ENCODE measurements at places on chromosomes 2 and 18.

GRCh38 chr2:122388208-122388607 is 632.8 kb downstream of the TSN start:
- DNase-seq, result no peak

DNA sequence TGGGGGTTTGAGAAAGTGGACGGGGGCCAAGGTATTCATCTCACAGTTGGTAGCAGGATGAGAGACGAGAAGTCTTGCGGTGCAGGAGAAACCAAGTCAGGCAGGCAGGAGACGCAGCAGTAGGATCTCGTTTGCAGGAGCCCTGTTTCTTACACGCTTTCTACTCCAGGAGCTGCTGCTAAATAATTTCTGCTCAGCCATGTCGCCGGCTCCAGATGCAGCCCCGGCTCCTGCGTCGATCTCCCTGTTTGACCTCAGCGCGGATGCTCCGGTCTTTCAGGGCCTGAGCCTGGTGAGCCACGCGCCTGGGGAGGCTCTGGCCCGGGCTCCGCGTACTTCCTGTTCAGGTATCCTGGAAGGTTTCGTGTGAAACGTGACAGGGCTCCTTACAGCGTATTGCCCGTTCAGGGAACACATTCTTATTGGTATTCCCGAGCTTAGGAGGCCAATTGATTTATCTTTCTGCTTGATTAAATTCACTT is 494 bp downstream of the ANKZF1 start:
- DNase-seq, result no peak

DNA sequence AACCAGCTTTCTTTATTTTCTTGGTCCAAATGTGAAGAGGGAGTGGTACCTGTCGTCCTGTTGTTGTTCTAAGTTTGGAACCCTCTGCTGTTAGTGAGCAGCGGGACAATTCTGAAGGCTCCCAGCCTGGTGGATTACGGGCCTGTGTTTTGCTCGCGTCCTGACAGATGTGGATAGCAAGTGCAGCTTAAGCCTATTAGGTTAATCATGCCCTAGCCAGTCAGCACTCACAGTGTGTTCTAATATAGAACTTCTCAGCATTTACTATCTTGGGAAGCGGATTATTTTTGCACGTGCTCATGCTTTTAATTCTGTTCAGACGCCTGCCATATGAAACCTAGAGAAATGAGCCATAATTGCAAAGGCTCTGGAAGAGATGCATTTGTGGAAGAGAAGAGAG is at the start of gene PCARE:
Gene PCARE (minus strand): TSS at position 113 of the 400 bp plus-strand sequence. CDS start 262 bp downstream, outside the sequence.
- DNase-seq, result no peak

GRCh38 chr2:219517954-219518778 is 3.9 kb downstream of the ASIC4 start:
- no peak for DNase-seq

DNA sequence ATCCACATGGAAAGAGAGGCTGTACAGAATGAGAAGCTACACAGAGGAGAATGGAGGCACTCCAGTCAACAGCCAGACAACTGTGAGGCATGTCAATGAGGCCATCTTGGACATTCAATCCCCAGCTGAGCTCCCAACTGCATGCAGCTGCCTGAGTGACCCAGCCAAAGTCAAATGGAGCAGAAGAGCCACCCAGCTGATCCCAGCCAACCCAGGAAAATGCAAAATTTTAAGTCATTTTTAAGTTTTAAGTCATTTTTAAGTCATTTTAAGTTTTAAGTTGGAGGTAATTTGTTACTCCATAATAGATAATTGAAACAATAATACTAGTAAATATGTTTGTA is 63.6 kb downstream of the RBMS1 start:
- no peak for DNase-seq

DNA sequence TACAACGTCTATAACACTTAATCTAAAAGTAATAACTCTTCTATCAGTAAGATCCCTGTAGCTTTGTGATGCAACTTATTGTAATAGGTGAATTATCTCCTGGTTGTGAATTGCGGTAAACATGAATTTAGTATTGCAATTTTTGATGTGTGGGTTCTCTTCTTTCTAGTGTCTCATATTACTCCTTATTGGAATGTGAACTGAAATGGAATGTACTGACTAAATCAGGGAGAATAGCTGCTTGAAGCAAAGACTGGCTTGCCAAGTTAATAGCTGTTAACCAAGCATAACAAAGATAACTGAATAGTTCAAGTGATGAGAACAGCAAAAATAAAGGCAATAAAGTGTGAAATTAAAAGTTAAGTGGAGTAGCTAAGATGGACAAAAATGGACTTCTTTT is 60.5 kb upstream of the TFPI start:
- DNase-seq, result no peak

GRCh38 chr2:181255651-181256050 is 201.5 kb upstream of the ITGA4 start:
- DNase-seq, result no peak

DNA sequence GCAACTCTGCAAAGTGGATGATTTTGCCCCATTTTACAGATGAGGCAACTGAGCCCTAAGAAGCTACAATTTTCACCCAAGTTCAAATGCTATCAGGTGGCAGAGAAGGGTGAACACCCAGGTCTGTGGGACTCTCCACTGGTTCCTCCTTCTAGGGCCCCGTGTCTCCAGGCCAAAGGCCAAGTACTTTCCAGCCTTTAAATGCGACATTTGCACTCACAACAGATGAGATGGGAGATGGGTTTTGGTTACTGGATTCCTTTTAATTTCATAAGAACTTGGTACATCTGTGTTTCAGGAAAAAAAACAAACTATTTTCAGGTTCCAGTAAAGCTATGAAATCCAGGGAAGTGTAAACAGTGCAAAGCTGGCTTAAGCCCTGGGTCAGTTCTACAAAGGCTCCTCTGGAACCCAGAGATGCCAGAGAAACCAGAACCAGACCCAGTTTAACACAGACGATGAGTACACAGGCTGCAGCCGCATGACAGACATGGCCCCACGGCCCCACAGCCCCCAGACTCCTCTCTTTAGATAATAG is 361.7 kb downstream of the ANAPC1 start:
- DNase-seq, result peak; percentile 73

- no peak for DNase-seq
These were observed 6.7 kb upstream of the ADCY3 start for GRCh38 chr2:24926602-24927252.

DNA sequence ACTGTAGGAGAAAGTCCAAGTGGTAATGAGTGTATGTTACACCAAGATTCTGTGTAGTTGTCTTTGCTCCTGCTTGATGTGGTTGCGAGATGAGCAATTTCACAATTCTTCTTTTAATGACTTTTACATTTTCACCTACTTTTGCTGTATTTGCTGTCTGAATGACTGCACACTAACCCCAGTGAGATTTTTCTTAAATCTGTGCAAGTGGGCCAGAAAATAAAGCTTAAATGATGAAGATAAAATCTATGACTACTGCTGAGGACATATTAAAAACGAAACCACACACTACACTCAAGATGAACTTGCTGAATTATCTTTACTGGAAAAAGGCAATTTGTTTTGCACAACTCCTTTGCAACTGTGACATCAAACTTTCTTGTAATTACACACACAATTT is 4.1 kb downstream of the LDAH start:
- DNase-seq, result no peak

- DNase-seq, result no peak
These were observed 37.2 kb upstream of the SLC35G4 start for GRCh38 chr18:11572201-11572600.

- DNase-seq, result no peak
These were observed 88.0 kb downstream of the AQP4 start for GRCh38 chr18:26777351-26778053.

GRCh38 chr2:161980976-161981375 is 93.0 kb downstream of the DPP4 start:
- DNase-seq, result no peak

- no peak for DNase-seq
These were observed 217.0 kb upstream of the UBE2E3 start for GRCh38 chr2:180763263-180763989.

GRCh38 chr2:182650704-182651103 is 65.4 kb upstream of the DNAJC10 start:
- DNase-seq, result peak; percentile 67

DNA sequence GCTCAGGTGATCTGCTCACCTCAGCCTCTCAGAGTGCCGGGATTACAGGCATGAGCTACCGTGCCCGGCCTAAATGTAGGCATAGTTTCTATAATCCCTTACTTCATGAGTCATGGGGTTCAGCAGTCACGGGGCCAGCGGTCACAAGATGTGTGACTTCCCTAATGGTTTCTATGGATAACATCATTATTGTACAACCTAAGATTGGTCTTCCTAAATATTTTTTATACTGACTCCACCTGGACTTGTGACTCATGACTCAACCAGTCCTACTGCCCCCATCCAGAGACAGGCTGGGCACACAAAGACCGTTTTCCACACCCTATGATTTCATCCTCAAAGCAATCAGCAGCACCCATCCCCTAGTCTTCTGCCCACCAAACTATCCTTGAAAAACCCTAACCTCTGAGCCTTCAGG is 15.9 kb downstream of the FAM210A start:
- DNase-seq, result no peak

DNA sequence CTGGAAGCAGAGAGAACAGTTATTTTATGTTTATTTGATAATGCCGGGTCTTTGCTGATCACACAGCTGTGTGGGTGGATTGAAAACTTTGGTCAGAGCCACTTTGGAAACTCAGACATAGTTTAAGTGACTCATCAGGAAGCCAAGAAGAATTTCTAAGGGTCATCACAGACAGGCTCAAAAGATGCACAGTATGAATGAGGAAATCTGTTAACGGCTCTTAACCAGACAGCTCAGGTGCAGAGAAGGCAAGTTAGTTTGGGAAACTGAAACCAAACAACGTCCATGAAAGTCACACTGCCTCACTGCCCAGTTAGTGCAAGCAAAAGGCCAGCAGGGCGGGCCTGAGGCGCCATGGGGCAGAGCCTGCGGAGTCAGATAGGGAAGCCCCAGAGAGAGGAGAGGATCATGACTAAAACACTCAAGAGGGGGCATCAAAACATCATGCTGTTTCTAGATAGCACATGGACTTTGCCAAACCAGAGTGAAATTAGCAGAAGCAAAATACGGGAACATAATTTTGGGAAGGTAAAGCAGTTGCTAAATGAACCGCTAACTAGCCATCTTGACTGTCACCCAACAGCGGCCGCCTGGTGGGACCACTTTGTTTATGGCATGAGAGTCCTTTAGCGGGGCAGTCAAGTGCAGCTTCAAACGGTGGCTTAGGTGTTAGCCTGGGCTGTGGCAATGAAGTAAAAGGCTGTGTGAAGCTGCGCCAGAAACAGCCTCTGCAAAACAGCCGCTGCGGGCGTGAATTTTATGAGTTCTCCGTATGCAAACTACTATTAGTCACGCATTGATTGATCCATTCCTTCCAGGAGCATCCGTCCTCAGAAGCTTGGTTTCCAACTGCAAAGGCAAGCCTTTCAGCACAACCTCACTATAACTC is 101.2 kb downstream of the KCTD18 start:
- DNase-seq, result no peak

DNA sequence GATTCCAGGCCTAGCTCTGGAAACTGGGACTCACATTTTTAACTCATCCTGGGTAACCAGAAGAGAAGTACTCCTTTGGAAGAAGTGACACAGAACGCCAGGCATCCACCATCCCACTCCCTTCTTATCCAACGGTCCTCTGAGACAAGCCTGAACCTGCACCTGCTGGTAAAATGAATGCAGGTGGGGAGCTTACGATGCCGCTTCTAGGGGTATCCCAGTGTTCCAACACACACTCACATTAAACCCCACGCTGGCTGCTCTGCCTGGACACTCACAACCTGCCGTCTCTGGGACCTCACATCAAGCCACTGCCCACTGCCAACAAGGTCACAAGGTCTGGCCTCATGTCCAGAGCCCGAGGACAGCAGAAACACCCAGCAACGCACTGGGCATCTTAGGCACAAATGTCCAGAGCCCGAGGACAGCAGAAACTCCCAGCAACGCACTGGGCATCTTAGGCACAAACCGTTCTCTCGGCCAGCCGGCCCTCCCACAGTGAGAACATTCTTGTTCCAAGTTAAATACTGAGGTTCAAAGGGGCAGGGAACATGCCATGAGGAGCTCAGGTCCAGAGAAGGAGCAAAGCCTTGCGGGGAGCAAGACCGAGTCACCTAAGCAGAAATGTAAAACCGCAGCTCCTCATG is 9.9 kb downstream of the SLC66A2 start:
- DNase-seq, result no peak

GRCh38 chr2:176445956-176446355 is 176.7 kb downstream of the MTX2 start:
- no peak for DNase-seq

- DNase-seq, result no peak
These were observed 1.2 kb downstream of the CBLN2 start for GRCh38 chr18:72542984-72543356.

Data from AG09319 (cell line).